ENCODE measurements at places on chromosomes 6 and 20.

DNA sequence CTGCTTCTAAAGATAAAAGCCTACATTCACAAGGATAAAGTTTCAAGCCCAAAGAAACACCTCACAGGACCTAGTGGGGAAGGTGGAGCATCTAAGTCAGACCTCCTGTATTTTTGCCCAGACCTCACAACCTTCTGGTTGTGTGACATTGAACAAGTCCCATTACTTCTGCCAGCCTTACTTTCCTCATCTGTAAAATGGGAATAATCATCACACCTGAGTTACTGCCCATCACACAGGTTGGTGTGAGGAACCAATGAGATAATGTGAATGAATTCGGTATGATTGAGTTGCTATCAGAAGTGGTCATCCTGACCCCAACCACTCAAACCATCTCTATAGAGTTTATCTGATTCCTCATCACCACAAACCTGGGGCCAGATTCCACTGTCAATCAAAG, 11.1 kb upstream of the SLC22A23 start:
- DNase-seq = no peak

- DNase-seq = no peak
Measured at GRCh38 chr6:147507162-147508041, 1.1 kb upstream of the SAMD5 start.

DNA sequence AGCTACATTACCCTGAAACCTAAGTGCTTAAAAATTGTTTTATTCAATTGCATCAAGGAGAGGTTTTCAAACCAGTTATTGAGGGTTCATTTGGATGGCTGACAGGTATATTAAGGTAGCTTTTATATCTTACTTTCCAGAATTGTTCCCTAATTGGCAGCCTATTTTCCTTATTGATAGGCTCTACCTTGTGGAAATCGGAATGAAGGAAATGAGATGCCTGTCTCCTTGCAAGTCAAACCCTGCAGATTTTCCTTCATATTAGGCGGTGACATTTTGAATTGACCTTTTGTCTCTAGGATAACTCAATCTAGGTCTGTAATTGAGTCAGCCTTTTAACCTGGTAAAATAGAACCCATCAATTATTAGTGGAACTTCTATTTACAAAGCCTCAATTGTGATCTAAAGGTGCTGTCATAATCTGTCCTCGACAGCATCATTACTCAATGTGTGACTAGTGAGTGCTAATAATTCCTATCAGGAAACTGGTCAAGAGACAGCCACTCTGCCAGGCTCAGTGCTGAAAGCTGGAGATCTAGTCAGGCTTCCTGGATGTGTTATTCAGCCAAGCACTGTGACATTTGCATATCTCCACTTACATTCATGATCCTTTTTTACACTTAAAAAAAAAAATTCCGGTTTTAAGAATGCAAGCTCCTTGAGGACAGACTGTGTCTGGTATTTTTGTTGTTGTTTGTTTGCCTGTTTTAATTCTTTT, 20.1 kb downstream of the OPRM1 start:
- no peak for DNase-seq

DNA sequence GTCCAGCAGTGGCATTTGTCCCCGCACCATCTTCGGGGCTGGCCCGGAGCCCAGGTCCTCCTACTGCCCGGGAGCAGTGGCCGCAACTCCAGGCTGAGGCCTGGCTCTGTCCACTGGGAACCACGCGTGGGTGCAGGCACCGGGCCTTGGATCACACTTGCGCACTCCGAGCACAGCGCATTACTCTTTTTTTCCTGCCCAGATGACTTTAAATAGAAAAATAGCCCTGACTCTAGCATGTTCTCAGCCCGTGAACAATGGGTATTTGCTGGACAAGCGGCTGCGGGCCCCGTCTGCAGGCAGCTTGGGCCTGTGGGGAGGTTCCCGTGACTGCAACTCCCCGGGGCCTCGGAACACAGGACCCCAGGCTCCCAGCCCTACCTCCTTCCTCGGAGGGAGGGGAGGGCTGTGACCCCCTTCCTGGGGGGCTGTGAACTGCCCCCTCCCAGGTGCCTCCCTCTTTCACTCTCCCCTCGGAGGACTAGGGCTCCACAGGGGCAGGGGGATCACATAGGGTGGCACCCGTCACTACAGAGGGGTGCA, 162.2 kb downstream of the TBXT start:
- no peak for DNase-seq

GRCh38 chr20:52493171-52493721, 301.7 kb upstream of the ZFP64 start:
- DNase-seq = no peak

- no peak for DNase-seq
Measured at GRCh38 chr20:10522328-10522727, 87.2 kb downstream of the SLX4IP start.

- no peak for DNase-seq
Measured at GRCh38 chr6:31870385-31870921, 7.8 kb upstream of the NEU1 start.

GRCh38 chr6:107917451-107918375, 40.3 kb downstream of the SEC63 start:
- no peak for DNase-seq

- no peak for DNase-seq
Measured at GRCh38 chr6:79833964-79834284, 113.4 kb downstream of the ELOVL4 start.

DNA sequence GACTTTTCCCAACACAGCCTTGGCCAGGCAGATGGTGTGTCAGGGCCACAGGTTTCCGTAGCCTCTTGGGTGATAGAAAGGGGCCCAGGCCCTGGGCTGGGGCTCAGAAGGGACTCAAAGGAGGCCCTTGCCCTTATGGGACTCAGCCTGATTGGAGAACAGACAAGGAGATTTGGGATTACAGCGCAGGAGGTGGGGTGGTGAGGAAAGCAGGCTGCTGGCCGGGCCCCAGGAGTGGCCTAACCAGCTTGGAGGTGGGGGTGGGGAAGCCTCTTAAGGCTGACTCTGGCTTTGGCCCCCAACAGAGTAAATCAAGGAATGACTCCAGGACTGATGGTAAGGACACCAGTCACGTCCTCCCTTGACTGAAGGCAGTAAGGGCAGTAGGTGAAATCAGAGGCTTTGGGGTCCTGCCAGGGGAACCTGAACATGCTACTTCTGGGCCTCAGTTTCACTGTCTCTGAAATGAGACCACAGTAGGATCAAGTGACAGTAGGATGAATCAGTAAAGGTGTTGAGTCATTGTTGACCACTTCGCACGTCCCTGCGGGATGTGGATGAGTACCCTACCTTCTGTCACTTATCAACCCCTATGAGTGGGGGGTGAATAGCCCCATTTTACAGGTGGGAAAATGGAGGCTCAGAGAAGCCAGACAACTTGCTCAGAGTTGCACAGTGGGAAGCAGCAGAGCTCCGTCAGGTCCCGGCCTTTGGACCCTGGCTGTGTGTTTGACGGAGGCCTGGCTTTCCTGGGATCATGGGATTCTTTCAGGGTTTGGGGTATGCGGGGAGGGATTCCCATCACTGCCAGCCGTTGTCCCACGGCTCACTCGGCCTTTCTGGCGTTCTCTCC, 4.5 kb downstream of the SNAI1 start:
- DNase-seq = no peak

DNA sequence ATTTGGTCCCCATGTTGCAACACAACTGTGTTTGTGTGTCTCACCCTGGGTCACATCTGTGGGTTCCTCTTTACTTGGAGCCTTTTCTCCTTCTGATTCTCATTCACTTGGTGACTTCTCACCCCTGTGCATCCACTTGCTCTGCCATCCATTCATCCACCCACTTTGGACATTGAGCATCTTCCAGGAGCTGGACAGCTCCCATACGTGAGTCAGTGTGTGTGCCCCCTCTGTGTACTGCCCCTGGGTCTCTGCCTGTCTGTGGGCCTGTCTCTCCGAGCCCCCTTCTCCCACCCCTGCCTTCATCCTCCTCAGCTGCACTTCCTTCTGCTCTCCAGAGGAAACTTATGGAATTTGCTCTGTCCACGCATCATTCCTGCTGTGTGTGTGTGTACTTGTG, 67.8 kb upstream of the NNAT start:
- DNase-seq = no peak

DNA sequence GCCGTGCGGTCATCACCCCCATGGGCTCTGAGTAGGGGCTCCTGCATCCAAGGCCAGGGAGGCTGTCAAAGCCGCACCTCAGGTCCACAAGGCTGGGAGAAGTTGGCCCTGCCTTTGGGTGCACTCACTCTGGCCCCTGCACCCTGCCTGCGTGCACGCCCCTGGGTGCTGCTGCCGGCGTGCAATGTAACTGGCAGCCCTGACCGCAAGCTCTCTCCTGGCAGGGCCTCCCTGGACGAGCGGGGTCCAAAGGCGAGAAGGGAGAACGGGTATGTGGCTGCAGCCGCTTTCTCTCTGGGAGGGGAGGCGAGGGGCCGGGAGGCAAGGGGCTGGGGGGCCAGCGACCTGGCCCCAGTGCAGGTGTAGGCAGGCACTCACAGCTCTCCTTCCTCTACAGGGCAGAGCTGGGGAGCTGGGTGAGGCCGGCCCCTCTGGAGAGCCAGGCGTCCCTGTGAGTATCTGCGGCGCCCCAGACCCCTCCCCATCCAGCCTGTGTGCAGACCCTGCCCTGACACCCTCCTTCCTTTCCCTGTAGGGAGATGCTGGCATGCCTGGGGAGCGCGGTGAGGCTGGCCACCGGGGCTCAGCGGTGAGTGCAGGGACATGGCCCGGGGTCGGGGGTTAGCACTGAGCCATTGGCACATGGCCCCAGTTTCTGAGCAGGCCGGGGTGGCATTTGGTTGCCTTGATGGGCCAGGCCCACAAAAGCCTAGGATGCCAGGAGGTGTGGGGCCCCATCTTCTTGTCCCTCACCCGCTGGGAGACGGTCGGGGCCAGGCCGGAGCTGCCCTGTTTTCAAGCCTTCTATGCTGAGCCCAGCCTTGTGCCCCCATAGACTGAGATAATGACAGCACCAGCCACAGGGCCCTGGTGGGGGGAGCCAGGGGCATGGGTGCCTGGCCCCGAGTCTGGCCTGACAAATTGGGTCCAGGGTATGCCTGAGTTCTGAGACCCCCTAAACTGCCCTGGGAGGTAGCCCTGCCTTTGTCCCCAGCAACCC, 12.7 kb downstream of the COL9A3 start:
- no peak for DNase-seq

All from DMS79 (cell line).